ENCODE measurements at places on chromosomes 2 and 18.

- DNase-seq, result no peak
These were observed 141.1 kb downstream of the RBMS1 start for GRCh38 chr2:160352500-160352899.

DNA sequence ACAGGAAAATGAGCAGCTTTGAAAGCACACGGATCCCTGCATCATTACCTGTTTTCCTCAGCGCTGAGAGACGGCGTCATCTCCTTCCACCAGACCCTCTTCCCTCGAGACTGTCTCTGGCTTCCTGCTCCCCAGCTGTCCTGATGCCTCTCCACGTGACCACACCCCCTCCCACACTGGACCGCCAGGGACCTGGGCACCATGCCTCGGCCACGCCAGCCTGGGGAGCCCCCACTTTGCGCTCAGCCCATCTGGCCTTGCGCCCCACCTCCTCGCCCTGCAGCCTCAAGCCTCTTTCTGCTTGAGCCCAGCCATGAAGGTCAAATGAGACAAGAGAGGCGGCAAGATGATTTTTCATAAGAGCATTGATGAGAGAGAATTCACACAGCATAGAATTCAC is 66.0 kb upstream of the ACKR3 start:
- no peak for DNase-seq

DNA sequence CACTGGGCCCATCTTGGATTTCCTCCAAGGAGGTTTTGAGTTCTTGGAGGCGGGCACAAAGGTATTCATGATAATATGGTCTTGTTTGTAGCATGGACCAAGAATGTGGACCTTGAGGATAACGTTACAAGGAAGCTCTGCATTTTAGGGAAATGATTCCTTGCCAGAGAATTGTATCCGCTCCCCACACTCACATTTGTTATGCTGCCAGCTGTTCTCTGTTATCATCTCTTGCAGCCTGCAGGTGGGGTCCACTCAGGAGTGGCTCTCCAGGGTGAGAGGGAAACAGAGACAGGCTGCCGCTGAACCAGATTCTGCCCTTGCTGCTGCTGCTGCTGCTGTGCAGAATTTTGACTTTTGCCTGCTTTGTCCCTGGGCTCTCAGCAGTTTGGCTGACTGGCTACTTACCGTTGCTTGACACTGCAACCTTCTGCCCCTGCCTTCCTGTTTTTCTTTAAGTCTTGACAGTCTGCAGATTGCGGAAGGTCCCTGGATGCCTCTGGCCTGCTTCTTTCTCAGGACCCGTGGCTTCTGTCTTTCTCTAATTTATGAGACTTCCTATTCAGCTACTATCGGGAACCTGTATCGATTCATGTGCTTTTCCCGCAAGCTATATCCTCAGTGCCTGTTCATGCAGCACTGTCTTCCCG is 122.3 kb upstream of the DOCK10 start:
- DNase-seq, result no peak

GRCh38 chr2:172772633-172773032 is 37.0 kb downstream of the RAPGEF4 start:
- DNase-seq, result no peak

- DNase-seq, result no peak
These were observed 315.0 kb downstream of the PARD3B start for GRCh38 chr2:204860274-204860673.

- no peak for DNase-seq
These were observed 9.4 kb downstream of the NEU2 start for GRCh38 chr2:233041722-233042323.

- no peak for DNase-seq
These were observed 24.8 kb downstream of the BOLL start for GRCh38 chr2:197760293-197760657.

Data from stimulated activated CD8-positive, alpha-beta memory T cell treated with anti-CD3 and anti-CD28 coated beads, Interleukin-4, amount 100 ng/mL, for 1 hour (primary cell).